ENCODE measurements at places on chromosomes 12 and 14.

GRCh38 chr14:50335389-50335788, 23.3 kb downstream of the DMAC2L start:
- DNase-seq, result no peak

DNA sequence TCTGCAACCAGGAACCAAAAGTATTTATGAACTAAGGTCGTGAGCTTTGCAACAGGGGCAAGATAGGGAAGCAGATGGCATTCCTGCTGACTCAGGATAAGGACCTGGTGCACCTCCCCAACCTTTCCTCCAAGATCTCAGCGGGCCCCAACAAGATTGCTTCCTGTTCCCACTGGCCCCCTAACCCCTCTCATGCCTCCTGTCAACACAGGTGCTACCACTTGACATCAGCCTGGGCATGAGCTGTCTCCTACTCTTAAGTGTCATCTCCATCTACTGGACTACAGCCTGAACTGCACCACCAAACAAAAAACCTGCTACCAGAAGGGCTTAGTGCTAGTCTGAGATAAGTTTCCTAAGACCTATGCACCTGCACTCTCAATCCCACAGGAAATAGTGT, 32.7 kb downstream of the MED6 start:
- no peak for DNase-seq

DNA sequence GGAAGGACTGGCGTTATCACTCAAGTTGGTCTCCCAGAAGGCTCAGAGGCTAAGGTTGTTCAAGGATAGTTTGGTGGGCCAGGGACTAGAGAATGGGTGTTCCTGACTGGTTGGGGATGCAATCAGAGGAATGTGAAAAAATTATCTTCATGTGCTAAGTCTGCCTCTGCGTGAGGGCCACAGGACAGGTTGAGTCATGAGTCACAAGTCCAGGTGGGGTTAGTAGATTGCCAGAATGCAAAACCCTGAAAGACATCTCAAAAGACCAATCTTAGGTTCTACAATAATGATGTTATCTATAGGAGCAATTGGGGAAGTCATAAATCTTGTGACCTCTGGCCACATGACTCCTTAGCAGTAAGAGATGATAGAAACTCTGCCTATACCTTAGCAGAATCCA, 220.1 kb upstream of the EEA1 start:
- DNase-seq, result no peak

- peak; percentile 98 for DNase-seq
These were observed 446 bp upstream of the SPATS2 start for GRCh38 chr12:49366652-49367380.

DNA sequence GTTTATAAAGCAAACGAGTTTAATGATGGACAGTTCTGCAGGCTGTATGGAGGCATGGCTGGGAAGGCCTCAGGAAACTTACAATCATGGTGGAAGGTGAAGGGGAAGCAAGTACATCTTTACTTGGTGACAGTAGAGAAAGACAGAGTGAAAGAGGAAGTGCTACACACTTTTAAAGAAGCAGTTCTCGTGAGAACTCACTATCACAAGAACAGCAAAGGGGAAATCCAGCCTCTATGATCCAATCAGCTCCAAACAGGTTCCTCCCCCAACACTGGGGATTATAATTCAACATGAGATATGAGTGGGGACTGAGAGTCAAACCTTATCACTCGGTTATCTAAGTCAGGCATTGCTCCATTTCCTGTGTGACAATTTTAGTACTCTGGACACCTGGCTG, 189.9 kb upstream of the CNTN1 start:
- DNase-seq, result no peak

DNA sequence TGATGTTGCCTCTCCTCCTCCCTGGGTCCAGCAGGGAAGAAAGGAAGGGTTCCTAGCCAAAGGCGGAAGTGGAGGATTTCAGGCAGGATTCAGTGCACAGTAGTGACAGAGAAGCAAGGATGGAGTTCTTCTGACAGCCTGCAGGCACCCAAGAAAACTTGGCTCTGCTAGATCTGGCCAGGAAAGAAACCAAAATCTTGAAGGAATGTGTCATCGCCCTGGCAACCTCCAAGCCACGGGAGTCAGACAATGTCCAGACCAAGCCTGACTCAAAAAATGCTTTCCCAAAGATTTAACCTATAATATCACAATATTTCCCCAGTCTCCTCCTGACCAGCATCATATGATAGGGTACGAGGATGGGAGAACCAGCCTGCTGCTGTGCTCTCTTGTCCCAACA, 22.8 kb upstream of the DHRS4 start:
- DNase-seq, result no peak

DNA sequence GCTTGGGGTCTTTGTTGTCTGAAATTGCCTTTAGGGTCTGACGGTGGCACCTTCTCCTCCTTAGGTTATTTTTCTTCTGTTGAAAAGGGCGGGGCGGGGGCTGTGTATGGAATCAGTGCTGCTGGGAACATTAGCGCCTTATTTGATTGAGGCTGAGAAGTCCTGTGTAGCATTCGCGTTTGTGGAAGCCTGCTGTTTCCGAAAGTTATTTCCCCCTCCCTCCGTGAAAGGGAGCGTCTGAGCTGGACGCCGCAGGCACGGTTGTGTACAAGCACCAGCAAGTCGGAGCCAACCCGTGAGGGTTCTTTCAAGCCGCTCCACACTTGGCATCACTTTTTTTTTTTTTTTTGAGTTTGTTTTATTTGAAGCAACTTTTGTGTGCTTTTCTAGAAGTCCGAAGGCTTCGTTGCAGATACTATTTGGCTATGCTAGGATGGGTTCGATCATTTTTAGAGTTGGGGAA, 1.1 kb downstream of the SYNE2 start:
- DNase-seq, result peak; percentile 18

DNA sequence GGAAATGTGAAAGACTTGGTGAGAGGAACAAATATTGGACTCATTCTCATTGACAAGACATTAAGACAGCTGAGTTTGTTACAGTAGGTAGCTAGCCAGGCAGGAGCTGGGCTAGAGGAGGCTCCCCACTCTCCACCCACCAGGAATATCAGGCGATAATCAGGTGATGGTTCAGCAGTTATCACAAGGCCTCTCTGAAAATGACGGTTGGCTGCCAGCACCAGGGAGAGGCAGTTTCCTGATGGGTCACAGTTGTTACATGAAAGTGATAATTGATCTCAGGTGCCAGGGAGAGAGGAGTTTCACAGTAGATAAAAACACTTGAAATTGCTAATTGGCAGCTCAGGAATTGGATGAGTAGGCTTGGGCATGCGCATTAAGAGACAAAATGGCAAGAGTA, 116.5 kb downstream of the TMTC2 start:
- no peak for DNase-seq

DNA sequence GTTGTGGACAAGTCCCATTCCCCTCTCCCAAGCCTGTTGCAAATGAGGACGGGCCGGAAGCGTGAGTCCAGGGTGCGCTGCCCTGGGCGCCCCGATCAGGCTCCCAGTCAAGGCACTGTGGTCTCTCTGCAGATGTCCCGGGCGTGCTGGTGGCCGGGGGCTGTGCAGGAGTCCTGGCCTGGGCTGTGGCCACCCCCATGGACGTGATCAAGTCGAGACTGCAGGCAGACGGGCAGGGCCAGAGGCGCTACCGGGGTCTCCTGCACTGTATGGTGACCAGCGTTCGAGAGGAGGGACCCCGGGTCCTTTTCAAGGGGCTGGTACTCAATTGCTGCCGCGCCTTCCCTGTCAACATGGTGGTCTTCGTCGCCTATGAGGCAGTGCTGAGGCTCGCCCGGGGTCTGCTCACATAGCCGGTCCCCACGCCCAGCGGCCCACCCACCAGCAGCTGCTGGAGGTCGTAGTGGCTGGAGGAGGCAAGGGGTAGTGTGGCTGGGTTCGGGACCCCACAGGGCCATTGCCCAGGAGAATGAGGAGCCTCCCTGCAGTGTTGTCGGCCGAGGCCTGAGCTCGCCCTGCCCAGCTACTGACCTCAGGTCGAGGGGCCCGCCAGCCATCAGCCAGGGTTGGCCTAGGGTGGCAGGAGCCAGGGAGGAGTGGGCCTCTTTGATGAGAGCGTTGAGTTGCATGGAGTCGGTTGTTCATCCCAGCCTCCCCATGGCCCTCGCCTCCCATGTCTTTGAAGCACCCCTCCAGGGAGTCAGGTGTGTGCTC, 6.3 kb downstream of the SLC25A47 start:
- no peak for DNase-seq

DNA sequence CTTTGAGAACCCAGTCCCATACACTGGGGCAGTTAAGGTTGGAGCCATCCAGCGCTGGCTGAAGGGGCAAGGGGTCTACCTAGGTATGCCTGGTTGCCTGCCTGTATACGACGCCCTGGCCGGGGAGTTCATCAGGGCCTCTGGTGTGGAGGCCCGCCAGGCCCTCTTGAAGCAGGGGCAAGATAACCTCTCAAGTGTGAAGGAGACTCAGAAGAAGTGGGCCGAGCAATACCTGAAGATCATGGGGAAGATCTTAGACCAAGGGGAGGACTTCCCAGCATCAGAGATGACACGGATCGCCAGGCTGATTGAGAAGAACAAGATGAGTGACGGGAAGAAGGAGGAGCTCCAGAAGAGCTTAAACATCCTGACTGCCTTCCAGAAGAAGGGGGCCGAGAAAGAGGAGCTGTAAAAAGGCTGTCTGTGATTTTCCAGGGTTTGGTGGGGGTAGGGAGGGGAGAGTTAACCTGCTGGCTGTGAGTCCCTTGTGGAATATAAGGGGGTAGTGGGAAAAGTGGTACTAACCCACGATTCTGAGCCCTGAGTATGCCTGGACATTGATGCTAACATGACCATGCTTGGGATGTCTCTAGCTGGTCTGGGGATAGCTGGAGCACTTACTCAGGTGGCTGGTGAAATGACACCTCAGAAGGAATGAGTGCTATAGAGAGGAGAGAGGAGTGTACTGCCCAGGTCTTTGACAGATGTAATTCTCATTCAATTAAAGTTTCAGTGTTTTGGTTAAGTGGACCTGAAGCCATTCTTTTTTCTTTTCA, 9.2 kb downstream of the ERP29 start:
- DNase-seq, result no peak

GRCh38 chr12:32292151-32292550, 107.2 kb upstream of the FGD4 start:
- DNase-seq, result no peak

- no peak for DNase-seq
These were observed 912.9 kb downstream of the DIO2 start for GRCh38 chr14:79298373-79298772.

DNA sequence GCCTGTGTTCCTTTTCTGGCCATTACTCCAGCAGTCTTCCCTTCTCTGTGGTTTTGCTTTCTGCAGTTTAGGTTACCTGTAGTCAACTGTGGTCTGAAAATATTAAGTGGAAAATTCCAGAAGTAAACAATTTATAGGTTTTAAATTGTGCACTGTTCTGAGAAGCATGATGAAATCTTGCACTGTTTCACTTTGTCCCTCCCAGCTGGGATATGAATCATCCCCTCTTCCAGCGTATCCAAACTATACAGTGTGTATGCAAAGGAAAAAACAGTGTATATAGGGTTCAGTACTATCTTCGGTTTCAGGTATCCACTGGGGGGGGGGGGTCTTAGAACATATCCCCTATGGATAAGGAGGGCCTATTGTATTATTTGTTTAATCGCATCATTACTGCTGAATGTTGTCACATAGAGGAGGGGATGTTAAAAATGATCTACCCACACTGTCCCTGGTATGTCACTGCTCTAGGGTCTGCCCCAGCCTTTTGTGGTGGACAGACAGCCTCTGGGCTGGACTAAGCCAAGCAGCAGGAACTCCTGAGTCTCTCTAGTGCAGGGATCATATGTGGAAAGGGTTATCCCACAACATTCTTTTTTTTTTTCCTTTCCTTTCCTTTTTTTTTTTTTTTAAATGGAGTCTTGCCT, 109.1 kb upstream of the MAX start:
- DNase-seq, result no peak

- DNase-seq, result no peak
These were observed 316.2 kb downstream of the PAWR start for GRCh38 chr12:79374545-79374944.

DNA sequence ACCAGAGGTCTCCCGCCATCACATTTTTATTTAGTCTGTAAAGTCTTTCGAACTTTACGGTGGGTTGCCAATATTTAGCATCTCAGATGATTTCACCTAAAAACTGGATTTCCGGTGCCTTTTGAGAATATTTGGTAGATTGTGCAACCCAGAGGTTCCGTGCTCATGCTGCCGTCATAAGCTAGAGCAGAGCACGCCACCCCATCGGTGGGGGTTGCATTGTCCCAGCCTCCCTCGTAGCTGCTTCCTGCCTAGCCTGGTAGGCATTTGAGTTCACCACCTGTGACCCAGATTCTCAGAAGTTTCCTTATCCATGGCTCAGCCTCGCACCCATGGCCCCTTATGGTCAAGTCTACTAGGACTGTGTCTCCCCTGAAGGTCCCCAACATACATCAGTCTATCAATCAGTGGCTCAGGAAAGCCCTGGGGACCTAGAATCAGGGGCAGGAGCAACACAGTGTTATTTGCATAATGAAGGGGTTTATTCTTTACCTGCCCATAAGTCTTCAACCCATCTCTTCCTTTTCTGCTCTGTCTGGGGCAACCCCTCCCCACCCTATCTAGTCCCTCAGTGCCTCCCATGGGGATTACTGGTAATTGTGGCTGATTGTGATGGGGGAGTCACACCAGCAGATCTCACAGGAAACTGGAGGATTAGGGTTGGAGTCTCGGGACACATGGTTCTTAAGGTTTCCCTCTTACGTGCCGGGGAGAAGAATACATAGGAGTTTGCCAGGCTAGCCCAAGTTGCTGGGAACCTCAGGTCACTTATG, 152.3 kb downstream of the PHETA1 start:
- DNase-seq, result no peak

GRCh38 chr12:20822925-20823324, 12.4 kb downstream of the SLCO1B3 start:
- DNase-seq, result no peak

GRCh38 chr14:39318574-39318973, 84.9 kb downstream of the MIA2 start:
- no peak for DNase-seq

- no peak for DNase-seq
These were observed 16.3 kb downstream of the RIN3 start for GRCh38 chr14:92529903-92530302.

DNA sequence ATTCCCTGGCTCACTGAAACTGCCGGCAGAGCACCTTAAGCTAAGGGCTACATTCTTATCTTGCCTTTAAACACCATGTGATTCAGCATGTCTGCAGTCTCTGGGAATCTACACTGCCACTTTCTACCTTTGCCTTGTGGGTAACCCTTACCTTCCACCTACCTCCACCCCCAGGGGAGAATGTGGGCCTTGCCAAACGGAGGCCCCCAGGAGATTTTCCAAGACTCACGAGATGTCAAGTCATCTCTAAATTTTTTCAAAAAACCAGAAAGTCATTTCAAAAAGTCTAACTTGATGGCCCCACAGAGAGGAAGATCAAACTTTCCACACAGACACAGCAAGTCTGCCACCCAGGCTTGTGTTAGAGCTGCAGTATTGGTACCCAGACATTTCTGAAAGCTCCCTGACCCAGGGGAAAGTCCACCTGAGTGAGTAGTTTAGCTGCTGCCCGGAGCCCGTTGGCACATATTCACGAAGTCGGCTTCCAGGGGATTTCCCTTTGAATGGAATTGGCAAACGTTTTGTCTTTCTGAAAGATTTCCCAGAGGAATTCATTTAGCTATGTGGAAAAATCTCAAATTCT, 4.7 kb upstream of the PSMA6 start:
- DNase-seq, result no peak
